Cerebellar nuclear complex (tissue), 1 donor: ENCODE measurements at places on chromosomes 5 and 9.

- no peak for DNase-seq
Observed at GRCh38 chr5:96582343-96582742, 79.8 kb upstream of the CAST start.

- no peak for DNase-seq
Observed at GRCh38 chr5:115458003-115458409, 86.6 kb downstream of the FEM1C start.

DNA sequence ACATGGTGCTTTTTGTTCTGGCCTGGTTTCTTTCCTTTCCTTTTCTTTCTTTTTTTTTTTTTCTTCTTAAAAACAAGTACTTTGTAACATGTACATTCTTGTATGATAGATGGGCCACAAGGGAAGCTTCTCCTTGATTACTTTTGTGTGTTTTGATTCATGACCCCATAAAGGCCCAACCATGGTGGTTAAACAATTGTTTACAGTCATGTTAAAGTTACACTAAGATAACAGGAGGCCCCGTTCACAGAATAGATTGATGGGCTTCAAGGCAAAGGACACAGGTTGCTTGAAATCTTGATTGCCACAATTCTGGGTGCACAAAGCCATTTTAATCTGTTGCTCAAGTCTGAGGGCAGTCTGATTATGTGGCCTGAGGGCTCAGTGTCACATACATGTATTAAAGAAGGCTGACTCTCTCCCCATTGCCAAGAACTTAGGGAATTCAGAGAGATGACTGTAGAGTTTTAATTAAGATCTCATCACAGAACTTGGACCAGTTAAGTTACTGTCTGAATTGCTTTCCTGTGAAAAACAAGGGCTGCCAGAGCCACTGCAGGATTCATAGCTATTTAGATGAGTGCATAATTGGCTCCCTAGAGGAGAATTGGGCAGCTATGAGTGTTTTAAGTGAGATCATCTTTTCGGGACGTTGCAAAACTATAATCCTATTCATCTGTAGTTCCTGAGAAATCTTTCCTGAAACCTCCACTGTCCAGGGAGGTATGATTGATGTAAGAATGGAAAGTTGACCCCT, 163.4 kb downstream of the TLE4 start:
- DNase-seq, result no peak

- no peak for DNase-seq
Observed at GRCh38 chr5:16378762-16379161, 86.8 kb downstream of the ZNF622 start.

DNA sequence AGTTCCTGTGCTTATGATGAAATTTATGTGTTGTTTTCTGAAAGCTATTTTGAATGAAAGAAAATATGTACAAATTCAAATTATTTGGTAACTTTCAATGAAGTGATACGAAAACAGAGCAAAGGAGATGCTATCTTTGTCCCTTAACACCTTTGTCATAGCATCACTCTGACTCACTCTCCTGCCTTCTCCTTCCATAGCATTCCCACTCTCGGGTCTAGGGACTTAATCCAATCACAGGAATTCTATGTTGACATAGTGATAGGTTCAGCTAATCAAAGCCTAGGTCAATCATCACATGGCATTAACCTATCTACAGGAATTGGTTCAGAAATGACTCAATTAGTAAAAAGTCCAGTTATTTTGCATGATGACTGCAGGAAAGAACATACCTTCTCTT, 464.7 kb upstream of the RORB start:
- DNase-seq, result no peak
